ENCODE measurements at places on chromosomes 12 and 14. TPM values are rescaled to one million over a fixed set of nuclear protein-coding genes. Genes with fewer than 3 reads are reported as not detected.

Gene ESR2
- 0.24 TPM for total RNA-seq

Gene B4GALNT1
- 4.3 TPM for total RNA-seq

Gene MMP17
- total RNA-seq = 5.8 TPM

Gene ITPR2
- 38.8 TPM for total RNA-seq

Gene ARHGAP9
- 20.7 TPM for total RNA-seq

Gene METTL1
- total RNA-seq = 22.8 TPM

Gene ACTN1
- 826 TPM for total RNA-seq

Gene SLC35E3
- total RNA-seq = 8.8 TPM

Gene CARMIL3
- total RNA-seq = 0.14 TPM

Gene SALL2
- total RNA-seq = 7.1 TPM

Gene BEGAIN
- 0.56 TPM for total RNA-seq

Gene TAS2R31
- 4.7 TPM for total RNA-seq

Gene DYRK2
- 47.8 TPM for total RNA-seq

Gene ABCC9
- total RNA-seq = 90.4 TPM

Gene MGP
- total RNA-seq = 4,815 TPM

Gene RIPK3
- 9.2 TPM for total RNA-seq

Gene PROX2
- total RNA-seq = not detected

Gene RFX4
- total RNA-seq = not detected

Gene EP400
- 35.2 TPM for total RNA-seq

Gene OAS1
- 17.3 TPM for total RNA-seq

Gene TCL1B
- not detected for total RNA-seq

Gene GALNT8
- total RNA-seq = 1.9 TPM

Gene KRT77
- total RNA-seq = not detected

Gene TRPV4
- total RNA-seq = 2.0 TPM

Gene IFNG
- not detected for total RNA-seq

Gene BTG1
- 81.8 TPM for total RNA-seq

Gene EFS
- total RNA-seq = 20.2 TPM

Gene FOXG1
- not detected for total RNA-seq

Gene SYCP3
- 0.24 TPM for total RNA-seq

Gene APOF
- total RNA-seq = not detected

Gene TPH2
- total RNA-seq = not detected

Gene SRSF5
- 212 TPM for total RNA-seq

Gene LRRC9
- not detected for total RNA-seq

Gene FGD4
- 24.5 TPM for total RNA-seq

Gene RHOJ
- 19.8 TPM for total RNA-seq

Gene KRT78
- total RNA-seq = not detected

Gene AJUBA
- 5.1 TPM for total RNA-seq

Gene A2M
- total RNA-seq = 1,306 TPM

Gene HOXC9
- total RNA-seq = 12.0 TPM

All from posterior vena cava (tissue), 2 donors.